ENCODE measurements at places on chromosomes 2 and 18.
A peak's percentile ranks its signal among the peaks of the same experiment; 100 is the strongest.

GRCh38 chr2:98565286-98565860 is 42.9 kb downstream of the COA5 start:
- no peaks in the 10 kb centered on the region for H3K27me3 ChIP-seq
- peaks cover 51% of the 10 kb centered on the region for H3K36me3 ChIP-seq
- H3K27ac ChIP-seq, result no peak overlapping the region
- no peak overlapping the region for H3K4me3 ChIP-seq
- no peak for DNase-seq

DNA sequence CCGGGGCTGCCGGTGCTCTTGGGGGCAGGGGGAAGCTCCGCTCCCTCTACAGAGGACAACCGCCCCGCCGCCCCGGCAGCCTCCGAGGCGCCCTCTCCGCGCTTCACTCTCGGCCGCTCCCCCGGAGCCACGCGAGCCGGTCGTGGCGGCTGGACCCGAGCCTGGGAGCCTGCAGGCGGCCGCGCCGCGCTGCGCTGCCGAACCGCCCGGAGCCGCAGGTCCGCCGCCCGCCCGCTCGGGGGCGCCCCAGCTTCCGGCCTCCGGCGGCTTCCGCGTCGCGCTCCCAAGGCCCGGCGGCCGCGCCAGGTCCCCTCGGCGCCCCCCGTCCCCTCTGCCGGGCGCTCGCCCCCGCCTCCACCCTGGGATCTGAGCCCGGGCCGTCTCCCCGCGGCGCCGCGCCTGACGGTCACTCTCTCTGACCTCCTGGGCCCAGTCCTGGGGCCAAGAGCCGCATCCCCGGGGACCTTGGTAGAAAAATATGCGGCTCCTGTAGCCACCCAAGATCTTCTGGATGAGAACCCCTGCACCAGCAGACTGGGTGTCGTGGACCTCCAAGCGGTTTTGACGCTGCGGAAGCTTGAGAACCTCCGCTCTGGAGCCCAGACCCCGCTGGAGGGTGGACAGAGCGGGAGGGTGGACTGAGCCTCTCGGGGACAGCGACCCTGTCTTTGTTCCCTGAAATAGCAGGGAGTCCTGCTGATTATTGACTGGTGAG is 44.3 kb downstream of the SERTAD2 start:
- no peaks in the 10 kb centered on the region for H3K27me3 ChIP-seq
- H3K36me3 ChIP-seq, result no peaks in the 10 kb centered on the region
- H3K4me3 ChIP-seq, result peak overlapping the region; percentile 93

GRCh38 chr2:152370783-152371182 is 35.8 kb downstream of the FMNL2 start:
- H3K4me3 ChIP-seq, result no peak overlapping the region
- peaks cover 3% of the 10 kb centered on the region for H3K4me1 ChIP-seq
- H3K27me3 ChIP-seq, result no peaks in the 10 kb centered on the region
- H3K36me3 ChIP-seq, result no peaks in the 10 kb centered on the region

DNA sequence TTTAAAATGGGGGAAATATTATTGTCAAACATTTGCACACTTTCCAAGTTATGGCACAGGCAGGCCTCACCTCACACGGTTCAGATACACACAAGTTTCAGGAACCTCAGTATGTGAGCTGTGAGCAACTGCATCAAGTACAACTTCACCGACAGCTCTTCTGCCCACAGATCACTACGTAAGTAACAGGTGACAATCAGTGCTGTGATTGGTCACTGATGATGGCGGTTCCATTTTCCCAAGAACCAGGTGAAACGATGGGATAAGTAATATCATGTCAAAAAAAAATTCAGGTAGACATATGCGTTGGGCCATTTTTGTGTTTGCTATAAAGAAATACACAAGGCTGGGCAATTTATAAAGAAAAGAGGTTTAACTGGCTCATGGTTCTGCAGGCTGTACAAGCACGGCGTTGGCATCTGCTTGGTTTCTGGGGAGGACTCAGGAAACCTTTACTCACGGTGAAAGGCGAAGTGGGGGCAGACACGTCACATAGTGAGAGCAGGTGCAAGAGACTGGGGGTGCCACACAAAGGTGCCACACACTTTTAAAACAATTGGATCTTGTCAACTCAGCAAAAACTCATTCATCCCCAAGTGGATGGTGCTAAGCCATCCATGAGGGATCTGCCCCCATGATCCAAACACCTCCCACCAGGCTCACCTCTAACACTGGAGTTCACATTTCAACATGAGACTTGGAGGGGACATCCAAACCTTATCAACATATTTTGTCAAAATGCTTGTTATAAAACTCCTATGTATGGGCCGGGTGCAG is 57.9 kb downstream of the LPIN2 start:
- H3K27me3 ChIP-seq, result no peaks in the 10 kb centered on the region
- H3K4me3 ChIP-seq, result no peak overlapping the region
- H3K36me3 ChIP-seq, result peaks cover 36% of the 10 kb centered on the region
- no peak overlapping the region for H3K27ac ChIP-seq
- H3K4me1 ChIP-seq, result peaks cover 7% of the 10 kb centered on the region

DNA sequence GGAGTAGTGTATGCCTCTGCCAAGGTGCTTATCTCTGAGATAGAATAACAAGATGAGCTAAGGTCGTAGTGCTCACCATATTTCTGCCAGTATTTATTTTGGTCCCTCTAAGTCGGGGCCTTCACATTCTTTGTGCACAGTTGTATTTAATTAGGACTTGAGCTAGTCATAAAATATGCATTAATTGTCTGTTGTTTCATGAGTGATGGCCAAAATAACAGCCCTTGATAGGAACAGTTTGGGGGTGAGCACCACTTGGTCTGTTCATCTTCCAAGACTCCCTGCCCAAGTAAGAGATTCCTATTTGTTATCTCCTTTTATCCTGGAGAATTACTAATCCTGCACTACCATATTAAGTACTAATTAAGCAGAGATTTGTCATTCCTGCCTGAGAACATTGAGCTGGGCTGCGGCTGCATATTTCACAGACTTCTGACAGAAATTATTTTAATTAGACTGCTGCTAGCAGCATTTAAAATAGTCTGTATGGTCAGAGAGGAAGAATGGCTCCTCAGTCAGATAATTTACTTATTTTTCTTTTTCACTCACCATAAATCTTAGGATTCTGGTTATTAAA is 435.1 kb downstream of the MTX2 start:
- H3K27me3 ChIP-seq, result no peaks in the 10 kb centered on the region
- H3K36me3 ChIP-seq, result no peaks in the 10 kb centered on the region
- no peak for DNase-seq
- H3K4me1 ChIP-seq, result no peaks in the 10 kb centered on the region
- no peak overlapping the region for H3K27ac ChIP-seq

GRCh38 chr2:197952540-197953202 is 148.3 kb downstream of the PLCL1 start:
- DNase-seq, result no peak
- H3K4me1 ChIP-seq, result no peaks in the 10 kb centered on the region
- no peaks in the 10 kb centered on the region for H3K27me3 ChIP-seq
- H3K27ac ChIP-seq, result no peak overlapping the region
- H3K36me3 ChIP-seq, result no peaks in the 10 kb centered on the region
- no peak overlapping the region for H3K4me3 ChIP-seq

GRCh38 chr18:49241852-49242251 is 218.6 kb downstream of the DYM start:
- H3K36me3 ChIP-seq, result peaks cover 10% of the 10 kb centered on the region
- H3K4me1 ChIP-seq, result no peaks in the 10 kb centered on the region
- no peaks in the 10 kb centered on the region for H3K27me3 ChIP-seq
- DNase-seq, result no peak

- no peak overlapping the region for H3K4me3 ChIP-seq
- no peaks in the 10 kb centered on the region for H3K36me3 ChIP-seq
- no peak for DNase-seq
- H3K4me1 ChIP-seq, result peaks cover 20% of the 10 kb centered on the region
Observed at GRCh38 chr2:105786231-105787230, 41.8 kb downstream of the NCK2 start.

GRCh38 chr2:26946841-26947784 is 23.3 kb upstream of the MAPRE3 start:
- no peaks in the 10 kb centered on the region for H3K36me3 ChIP-seq
- H3K4me3 ChIP-seq, result no peak overlapping the region
- no peaks in the 10 kb centered on the region for H3K4me1 ChIP-seq
- H3K27ac ChIP-seq, result no peak overlapping the region
- DNase-seq, result no peak

- H3K4me1 ChIP-seq, result peaks cover 15% of the 10 kb centered on the region
- H3K4me3 ChIP-seq, result peak overlapping the region; percentile 50
- no peaks in the 10 kb centered on the region for H3K27me3 ChIP-seq
- peak overlapping the region; percentile 93 for H3K27ac ChIP-seq
- no peaks in the 10 kb centered on the region for H3K36me3 ChIP-seq
- DNase-seq, result no peak
Observed at GRCh38 chr2:64858541-64859311, 130.5 kb upstream of the SLC1A4 start.

GRCh38 chr2:121235542-121235941 is 49.5 kb downstream of the TFCP2L1 start:
- H3K36me3 ChIP-seq, result no peaks in the 10 kb centered on the region
- no peaks in the 10 kb centered on the region for H3K27me3 ChIP-seq
- H3K27ac ChIP-seq, result no peak overlapping the region
- no peaks in the 10 kb centered on the region for H3K4me1 ChIP-seq
- no peak overlapping the region for H3K4me3 ChIP-seq

- no peaks in the 10 kb centered on the region for H3K36me3 ChIP-seq
- H3K27ac ChIP-seq, result no peak overlapping the region
- no peak overlapping the region for H3K4me3 ChIP-seq
Observed at GRCh38 chr18:27762054-27762453, 414.9 kb downstream of the CDH2 start.

- H3K4me1 ChIP-seq, result no peaks in the 10 kb centered on the region
- H3K4me3 ChIP-seq, result no peak overlapping the region
- H3K36me3 ChIP-seq, result no peaks in the 10 kb centered on the region
- peak overlapping the region; percentile 28 for H3K27ac ChIP-seq
- DNase-seq, result no peak
Observed at GRCh38 chr2:8169443-8169842, 512.4 kb upstream of the ID2 start.

DNA sequence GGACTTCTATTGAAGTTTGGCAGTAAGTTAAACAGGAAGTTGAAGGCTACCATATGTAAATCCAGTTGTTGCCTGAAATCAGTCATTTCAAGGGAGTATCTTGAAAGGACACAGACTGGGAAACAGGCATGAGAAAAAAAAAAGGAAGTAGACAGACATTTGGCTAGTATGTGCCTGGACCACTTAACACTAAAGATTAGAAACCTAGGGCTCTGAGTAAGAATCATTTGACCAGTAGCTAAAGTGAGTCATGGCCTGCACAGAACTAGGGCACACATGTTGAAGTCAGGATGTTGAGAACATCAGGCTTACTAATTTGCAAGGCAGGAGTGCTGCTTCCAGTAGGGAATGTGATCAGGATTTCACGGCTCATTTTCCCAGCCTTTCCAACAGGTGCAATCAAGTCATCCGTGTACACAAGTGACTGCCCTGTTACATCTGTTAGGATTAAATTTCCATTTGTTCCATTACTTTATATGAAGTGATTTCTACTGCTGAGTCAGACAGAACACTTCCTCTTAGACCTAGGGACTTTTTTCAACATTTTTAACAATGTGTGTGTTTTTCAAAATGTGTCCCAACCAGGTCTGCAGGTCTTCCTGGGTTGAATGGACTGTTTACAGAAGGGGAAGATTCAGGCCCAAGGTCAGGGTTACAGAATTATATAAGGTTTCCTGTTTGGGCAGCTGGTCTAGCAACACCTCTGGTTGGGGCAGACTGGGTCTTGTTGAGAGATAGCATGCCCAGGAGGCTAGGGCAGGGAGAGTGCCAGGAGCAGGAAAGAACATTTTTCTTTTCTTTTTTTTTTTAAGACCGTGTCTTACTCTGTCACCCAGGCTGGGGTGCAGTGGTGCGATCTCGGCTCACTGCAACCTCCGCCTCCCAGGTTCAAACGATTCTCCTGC is 145.6 kb downstream of the TGIF1 start:
- H3K27me3 ChIP-seq, result no peaks in the 10 kb centered on the region
- H3K4me3 ChIP-seq, result peak overlapping the region; percentile 61
- peaks cover 26% of the 10 kb centered on the region for H3K4me1 ChIP-seq
- peak overlapping the region; percentile 98 for H3K27ac ChIP-seq

DNA sequence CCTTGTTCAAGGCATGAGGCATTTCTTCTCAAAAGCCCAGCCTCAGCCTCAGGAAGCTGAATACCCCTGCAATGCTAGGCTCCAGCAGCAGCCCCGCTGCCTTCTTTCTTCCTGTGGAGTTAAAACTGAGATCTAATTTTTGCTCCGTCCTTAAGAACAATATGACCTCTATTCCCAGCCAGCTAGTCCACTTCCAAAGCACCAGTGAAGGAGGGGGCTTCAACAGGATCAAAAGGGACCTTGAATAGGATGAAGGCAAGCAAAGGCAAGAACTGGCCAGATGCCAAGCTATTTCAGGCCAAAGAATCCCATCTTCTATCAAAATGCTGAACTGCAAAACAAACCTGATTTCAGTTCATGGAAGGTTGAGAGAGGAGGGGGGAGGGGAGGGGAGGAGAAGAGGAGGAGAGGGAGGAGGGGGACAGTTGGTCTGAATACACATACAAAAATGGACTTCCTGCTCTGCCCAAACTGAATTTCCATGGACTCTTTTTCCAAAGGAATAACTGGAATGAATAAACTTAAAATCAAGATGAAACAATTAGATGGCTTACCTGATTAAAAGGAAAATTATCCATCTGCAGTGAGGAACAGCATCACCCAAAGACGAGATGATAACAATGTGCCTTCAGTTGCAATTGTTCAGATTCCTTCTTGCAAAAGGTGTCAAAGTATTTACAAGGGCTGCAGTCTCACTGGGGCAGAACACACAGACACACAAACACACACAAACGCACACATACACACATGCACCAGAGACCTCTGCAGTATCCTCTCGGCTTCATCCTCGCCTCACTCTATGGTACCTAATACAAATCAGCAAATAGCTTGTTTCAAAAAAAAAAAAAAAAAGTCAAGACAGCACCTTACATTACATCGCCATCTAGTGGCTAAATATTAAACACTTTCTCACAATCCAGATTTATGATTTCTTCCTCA is at the start of gene SCN1A:
TSS of gene SCN1A (minus strand) at position 804 of the 939 bp plus-strand sequence. CDS start 54,399 bp downstream, outside the sequence.
- no peak for DNase-seq
- no peaks in the 10 kb centered on the region for H3K36me3 ChIP-seq
- H3K4me1 ChIP-seq, result no peaks in the 10 kb centered on the region
- no peaks in the 10 kb centered on the region for H3K27me3 ChIP-seq
- no peak within 1 kb of the TSS for H3K27ac ChIP-seq

GRCh38 chr18:52220062-52220591 is 119.9 kb upstream of the DCC start:
- no peak overlapping the region for H3K4me3 ChIP-seq
- DNase-seq, result no peak
- H3K27ac ChIP-seq, result no peak overlapping the region
- H3K36me3 ChIP-seq, result no peaks in the 10 kb centered on the region
- H3K27me3 ChIP-seq, result no peaks in the 10 kb centered on the region

GRCh38 chr2:50111067-50111466 is 920.9 kb downstream of the NRXN1 start:
- no peak for DNase-seq
- no peak overlapping the region for H3K4me3 ChIP-seq
- H3K36me3 ChIP-seq, result no peaks in the 10 kb centered on the region
- no peaks in the 10 kb centered on the region for H3K4me1 ChIP-seq

DNA sequence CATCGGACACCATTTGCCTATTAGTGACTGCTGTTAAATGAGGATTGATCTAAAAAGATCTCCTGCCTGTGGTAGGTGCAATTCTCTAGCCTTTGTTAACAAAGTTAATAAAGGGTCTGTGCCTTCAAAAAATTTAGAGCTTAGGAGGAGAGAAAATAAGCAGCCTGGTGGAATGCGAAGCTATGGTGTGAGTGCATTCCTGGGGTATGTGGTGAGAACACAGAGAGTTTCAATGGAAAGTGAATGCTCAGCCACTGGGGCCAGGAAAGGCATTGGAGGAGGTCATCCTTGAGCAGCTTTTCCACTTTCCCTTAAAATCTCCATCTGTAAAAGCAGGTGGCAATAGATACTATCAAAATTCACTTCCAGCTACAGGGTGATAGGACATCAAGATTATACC is 331.2 kb upstream of the LRATD1 start:
- no peak overlapping the region for H3K27ac ChIP-seq
- no peak for DNase-seq
- H3K4me1 ChIP-seq, result no peaks in the 10 kb centered on the region
- H3K27me3 ChIP-seq, result no peaks in the 10 kb centered on the region
- H3K4me3 ChIP-seq, result no peak overlapping the region
